Activated effector memory CD4-positive, alpha-beta T cell treated with anti-CD3 and anti-CD28 coated beads, Interleukin-2, amount 50 U/mL, for 16 hours (primary cell): ENCODE measurements at places on chromosomes 16 and 17.

GRCh38 chr17:12992676-12993075, 25.2 kb downstream of the ELAC2 start:
- peak; percentile 36 for DNase-seq

DNA sequence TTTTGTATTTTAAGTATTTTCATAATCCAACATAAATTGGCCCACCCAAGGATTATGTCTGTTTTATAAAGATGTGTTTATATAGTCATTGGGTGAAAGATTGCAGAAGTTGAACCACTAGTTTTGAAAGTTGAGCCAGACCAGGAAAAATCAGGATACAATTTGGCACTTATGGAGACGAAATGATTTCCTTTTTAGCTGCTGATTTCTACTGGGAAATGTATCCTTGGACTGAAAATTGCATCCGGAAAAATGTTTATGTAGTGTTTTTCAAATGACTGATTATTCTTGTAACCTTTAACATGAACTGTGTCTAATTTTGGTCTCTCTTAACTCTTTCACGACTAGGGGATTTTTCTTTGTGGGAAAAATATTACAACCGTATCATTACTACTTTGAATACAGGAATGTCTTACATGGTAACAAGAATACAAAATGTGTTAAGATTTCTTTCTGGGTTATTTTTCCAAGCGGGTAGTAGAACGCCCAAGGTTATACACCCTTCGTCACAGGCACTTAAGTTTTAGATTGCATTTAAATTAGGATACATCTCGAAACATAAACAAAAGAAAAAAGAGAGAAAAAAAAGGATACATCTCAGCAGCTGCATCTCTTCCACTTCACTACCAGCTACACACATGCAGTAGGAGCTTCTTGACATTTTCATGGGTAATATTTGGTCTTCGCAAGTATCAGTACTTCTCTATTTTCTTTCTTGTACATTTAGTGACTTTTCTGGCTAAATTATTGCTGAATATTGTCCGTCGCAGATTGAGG, 273.0 kb upstream of the TBX2 start:
- DNase-seq, result no peak

DNA sequence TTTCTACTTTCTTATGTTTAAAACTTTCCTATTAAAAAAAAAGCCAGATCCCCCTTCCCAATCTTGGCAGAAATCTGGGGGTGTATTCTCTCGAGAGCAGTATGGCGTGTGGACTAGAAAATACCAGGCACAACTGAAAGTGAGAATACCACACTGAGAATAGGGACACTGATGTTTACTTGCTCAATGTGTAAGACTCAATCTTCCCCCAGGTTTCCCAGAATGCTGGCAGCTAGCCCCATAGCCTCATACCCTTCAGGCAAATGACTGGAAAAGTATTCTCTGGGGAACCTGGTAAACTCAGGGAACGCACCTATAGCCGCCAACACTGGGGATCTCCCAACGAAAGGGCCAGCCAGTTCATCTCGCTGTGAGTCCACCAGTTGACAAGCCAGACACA, 15.3 kb downstream of the ZZEF1 start:
- no peak for DNase-seq

DNA sequence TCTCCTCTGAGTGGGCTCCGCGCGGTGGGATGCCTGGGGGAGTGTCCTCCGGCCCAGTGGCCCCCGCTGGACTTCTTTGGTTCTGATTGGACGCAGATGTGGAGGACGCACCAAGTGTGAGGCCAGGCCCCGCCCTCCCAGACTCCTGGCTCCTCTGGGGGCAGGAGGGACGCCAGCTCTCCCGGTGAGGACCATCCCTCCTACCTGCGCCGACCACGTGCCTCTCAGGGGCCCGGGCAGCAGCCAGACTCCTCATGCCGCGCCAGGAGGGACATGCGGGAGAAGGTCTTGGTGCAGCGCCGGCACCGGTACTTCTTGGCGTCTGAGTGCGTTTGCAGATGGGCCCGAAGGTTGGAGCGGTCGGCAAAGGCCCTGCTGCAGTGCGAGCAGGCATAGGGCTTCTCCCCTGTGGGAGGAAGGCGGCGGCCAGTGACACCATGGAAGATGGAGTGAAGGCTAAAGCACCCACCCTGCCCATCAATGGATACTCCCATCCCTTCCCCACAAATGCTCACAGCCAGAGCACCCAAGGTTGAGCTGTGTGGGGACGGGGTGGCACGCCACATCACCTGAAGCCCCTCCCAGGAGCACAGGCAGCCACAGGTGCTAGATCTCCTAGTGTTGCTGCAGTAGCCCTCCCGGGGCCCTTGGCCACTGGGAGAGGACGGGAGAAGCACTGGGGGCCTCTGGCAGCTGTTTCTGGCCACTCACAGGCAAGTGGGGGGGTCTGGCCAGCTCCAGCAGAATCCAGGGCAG, 7.9 kb downstream of the SNAI3 start:
- no peak for DNase-seq

DNA sequence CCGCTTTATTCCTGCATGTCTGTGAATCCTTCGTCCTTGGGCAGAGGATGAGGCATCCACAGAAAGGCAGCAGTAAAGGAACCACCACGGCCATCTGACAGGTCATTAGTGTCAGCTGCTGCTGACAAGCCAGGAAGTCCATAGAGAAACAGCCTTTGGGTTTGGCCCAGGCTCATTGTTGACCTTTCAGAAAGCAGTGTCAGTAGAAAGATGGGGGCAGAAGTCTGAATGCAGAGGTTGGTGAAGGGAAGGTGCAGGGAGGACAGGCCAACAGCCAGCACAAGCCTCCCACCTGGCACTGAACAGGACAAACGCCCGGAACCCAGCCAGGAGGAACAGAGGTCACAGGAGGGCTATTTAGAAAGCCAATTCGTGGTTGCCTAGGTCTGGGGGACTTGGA, 105.8 kb downstream of the VAT1L start:
- DNase-seq, result no peak

DNA sequence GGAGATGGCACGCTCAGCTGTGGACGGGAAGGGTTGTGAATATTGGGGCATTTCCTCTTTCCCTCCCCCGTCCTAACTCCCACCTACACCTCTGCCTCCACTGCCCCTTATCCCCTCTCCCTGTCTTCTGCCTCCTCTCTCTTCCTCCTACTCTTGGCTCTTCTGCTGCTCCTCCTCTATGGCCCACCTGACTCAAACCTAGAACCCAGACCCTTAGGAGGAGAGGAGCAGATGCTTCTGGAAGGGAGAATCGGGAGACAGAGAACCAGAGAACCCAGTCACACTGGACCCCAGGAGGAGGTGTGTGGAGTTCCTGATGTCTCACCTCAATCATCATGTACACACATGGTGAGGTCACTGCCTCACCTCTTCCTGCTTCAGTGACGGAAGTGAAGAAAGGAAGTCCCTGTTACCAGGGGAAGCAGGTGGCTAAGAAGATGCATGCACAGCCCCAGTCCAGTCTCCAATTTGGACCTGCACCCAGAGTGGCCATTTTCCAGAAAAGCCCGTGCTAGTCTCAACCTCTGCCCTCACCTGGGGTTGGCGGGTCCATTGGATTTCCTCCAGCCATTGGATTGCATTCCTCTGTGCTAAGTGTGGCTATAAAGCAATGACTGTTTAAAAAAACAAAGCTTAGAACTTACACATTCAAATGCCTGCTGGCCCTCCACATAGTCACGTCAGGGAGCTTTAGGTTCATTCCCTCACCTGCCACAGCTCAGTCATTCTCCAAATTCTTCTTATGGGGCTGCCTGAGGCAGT, 4.0 kb downstream of the RNF222 start:
- peak; percentile 71 for DNase-seq

DNA sequence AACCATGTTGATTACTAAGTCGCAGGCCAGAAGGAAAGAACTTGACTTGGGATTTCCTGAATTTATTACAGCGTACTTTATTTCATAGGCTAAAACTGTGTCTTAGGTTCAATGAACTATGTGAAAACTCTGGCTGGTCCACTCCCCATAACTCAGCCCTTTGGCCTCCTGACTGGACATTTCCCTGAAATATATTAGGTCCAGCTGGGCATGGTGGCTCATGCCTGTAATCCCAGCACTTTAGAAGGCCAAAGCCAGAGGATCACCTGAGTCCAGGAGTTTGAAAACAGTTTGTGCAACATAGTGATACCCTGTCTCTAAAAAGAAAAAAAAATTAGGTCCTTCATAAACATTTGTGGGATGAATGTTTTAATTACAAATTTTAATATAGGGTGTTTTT, 97.0 kb downstream of the CYLD start:
- no peak for DNase-seq

DNA sequence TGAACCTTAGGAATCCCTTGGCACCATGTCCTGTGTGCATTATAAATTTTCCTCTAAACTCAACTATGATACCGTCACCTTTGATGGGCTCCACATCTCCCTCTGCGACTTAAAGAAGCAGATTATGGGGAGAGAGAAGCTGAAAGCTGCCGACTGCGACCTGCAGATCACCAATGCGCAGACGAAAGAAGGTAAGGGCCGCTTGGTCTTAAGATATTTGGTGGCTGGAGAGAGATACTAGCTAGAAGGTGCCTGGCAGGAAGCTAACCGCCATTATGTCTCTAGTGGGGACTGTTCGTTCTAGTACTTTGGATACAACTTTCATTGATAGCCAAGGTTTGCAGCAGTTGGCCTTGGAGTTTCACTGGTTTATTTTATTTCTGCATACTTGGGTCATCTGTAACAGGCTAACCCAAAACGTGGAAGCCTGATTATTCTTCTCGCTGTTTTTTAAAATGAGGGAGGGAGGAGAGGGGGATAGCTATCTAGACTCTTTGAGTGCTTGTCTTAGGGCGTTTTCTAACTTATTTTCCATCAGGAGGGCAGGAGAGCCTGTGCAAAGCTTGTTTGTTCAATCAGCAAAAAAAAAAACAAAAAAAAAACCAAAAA, 1.3 kb downstream of the RBBP6 start:
- DNase-seq, result peak; percentile 66

- no peak for DNase-seq
Measured at GRCh38 chr17:8459107-8459506, 23.4 kb downstream of the NDEL1 start.

DNA sequence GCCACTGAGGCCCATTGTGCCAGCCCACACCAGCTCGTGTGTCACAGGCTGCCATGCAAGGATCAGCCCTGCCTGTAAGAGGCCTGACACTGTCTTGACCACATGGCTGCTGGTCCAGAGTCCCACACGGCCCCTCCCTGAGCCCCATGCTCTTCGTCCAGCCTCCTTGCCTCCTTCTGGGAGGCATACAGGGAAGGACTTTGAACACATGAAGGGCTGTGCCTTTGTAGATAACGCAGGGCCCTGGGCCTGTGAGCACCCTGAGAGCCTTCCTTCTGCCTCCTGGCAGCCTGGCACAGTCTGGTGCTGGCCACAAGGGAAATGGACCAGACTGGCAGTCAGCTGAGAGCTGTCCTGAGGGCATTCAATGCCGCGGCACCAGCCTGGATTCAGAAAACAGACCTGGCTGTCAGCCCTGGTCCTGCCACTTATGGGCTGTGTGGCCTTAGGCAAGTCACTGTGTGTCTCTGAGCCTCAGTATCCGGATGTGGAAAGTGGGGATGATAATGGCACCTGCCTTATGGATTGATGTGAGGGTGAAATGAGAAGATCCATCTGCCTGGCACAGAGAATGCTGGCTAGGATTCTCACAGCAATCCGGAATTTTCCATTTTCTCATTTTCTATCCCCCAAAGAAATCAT, 19.2 kb upstream of the SPNS2 start:
- DNase-seq, result no peak

DNA sequence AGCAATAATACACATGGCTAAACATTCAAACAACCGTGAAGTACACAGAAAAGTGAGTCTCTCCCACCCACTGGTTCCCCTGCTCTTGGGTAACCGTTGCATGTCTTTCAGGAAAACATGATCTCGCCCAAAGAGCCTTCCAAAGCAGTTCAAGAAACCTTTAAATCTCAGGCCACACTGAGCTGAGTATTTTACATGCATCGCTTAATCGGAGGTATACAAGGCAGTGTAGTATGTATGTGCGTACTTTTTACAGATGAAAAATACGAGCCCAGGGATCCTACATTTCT, 741 bp upstream of the DEXI start:
- DNase-seq, result no peak

- no peak for DNase-seq
Measured at GRCh38 chr17:57288773-57289121, 32.4 kb downstream of the MSI2 start.

- no peak for DNase-seq
Measured at GRCh38 chr16:14196539-14196938, 125.4 kb downstream of the MRTFB start.
